ENCODE measurements at places on chromosomes 7 and 10.

GRCh38 chr7:77351539-77352004 is 64.6 kb downstream of the GSAP start:
- peak; percentile 28 for DNase-seq

GRCh38 chr7:16929146-16929762 is 47.5 kb upstream of the AGR3 start:
- DNase-seq = no peak

DNA sequence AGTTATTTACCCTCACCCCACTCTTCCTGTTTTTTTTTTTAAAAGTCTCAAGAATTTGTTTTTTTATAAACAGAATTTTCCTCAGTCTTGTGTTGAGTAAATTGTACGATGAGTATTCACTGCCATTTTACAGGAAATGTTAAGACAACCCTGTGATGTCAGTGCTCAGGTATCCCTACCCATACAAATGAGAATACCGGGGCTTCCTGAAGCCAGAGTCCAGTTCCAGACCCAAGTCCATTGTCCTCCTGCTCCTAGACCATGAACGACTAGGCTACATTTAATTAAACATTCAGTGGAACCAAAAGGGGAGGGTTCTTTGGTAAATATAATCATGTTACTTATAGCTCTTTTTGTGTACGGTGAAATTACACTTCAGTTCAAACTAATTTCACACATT is 79.2 kb downstream of the GNAI1 start:
- DNase-seq = no peak

DNA sequence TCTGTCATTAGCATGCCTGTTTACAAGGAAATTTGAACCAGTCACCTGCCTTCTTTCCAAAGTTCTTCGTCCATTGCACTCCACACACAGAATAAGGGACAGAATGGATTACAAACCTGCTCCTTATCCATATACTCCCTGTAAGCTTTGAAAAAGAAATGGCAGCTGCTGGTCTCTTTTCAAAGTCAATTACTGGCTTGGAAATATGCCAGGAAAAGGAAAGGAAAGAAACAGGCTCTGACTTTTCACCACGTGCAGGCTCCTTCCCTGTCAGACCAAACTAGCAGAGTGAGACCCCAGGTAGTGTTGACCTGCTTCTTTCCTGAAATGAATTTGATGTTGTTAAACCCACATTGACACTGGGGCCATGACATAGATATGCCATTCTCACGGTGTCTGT is 84.5 kb downstream of the LHFPL3 start:
- DNase-seq = peak; percentile 56

DNA sequence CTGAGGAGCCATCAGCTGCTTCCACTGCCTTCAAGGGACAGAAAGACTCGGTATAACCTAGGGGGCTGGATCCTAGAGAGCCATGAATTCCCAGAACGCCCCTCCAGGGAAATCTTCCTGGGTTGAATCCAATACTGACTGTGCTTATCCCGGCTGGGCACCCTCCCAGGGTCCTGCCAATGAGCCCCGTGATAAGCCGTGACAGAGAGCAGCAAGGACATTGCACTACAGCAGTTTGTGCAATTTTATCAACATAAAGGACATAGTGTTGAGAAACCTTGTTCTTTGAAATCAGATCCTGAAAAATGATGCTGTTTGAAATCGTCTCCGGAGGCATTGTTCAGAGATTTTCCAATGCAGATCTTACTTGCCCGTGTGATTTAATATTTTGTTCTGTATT is 18.8 kb downstream of the AKR1B1 start:
- no peak for DNase-seq

- no peak for DNase-seq
These were observed 74.6 kb upstream of the IKZF1 start for GRCh38 chr7:50229964-50230363.

DNA sequence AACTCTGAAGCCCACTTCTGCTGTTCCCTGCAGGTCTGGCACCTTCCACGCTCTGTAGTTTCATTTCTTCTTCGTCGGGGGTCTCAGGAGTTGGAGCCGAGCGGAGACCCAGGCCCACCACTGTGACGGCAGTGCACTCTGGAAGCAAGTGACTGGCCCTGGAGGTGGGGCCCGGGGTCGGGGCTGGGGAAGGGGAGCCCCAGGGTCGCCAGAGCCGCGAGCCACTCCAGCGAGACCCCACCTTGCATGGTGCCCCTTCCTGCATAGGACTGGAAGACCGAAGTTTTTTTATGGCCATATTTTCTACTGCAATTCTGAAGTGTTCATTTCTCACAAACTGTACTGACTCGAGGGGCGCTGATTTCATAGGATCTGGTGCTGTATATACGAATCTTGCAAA is 172.8 kb downstream of the CCDC3 start:
- no peak for DNase-seq

- no peak for DNase-seq
These were observed 134.7 kb downstream of the DGKB start for GRCh38 chr7:14767716-14768425.

- DNase-seq = no peak
These were observed 86.4 kb downstream of the CDH23 start for GRCh38 chr10:71483135-71483534.

GRCh38 chr7:28329661-28330363 is 82.5 kb upstream of the CREB5 start:
- DNase-seq = no peak

GRCh38 chr7:74217455-74218342 is 7.9 kb downstream of the LAT2 start:
- DNase-seq = no peak

DNA sequence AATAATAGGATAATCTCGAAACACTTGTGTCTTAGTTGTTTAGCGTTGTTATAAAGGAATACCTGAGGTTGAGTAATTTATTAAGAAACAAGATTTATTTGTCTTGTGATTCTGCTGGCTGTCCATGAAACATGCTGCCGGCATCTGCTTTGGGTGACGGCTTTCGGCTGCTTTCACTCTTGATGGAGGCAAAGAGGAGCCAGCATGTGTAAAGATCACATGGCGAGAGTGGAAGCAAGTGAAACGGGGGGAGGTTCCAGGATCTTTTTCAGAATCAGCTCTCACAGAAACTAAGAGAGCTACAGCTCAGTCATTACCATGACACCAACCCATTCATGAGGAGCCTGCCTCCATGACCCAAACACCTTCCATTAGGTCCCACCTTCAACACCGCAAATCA is 402.8 kb downstream of the CDC14C start:
- no peak for DNase-seq

GRCh38 chr10:53108317-53108934 is 335.8 kb upstream of the MBL2 start:
- no peak for DNase-seq

DNA sequence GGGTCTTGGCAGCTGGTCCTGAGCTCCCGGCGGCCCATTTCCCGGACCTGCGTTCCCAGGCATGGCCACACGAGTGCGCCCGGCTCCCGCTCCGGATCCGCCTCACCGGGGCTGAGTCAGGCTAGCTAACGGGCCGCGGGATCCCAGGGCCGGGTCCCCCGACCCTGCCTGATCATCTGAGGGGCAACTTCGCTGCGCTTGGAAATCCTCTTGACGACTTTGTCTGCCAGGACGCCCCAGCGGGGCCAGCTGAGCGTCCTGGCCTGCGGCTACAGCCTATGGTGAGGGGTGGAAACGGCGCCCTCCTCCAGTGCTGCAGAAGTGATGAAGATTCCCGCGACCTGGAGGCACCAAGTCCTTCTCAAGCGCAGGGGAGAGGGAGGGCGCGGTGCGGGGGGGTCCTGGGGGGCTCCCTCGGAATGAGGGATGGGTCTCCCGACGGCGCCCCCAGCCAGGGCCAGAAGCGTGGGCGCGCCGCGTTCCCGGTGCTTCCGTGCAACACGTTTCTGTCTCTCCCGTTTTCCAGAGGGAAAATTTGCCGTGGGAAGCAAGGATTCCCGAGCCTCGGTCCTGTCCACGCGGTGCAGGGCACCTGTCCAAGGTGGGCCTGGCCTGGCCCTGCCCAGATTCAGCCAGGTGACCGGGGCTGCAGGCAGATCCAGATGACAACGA is 212.4 kb downstream of the CCSER2 start:
- no peak for DNase-seq

- no peak for DNase-seq
These were observed 61.4 kb downstream of the AASS start for GRCh38 chr7:122082670-122083069.

GRCh38 chr7:95323410-95324129 is 762 bp downstream of the PON1 start:
- DNase-seq = no peak

DNA sequence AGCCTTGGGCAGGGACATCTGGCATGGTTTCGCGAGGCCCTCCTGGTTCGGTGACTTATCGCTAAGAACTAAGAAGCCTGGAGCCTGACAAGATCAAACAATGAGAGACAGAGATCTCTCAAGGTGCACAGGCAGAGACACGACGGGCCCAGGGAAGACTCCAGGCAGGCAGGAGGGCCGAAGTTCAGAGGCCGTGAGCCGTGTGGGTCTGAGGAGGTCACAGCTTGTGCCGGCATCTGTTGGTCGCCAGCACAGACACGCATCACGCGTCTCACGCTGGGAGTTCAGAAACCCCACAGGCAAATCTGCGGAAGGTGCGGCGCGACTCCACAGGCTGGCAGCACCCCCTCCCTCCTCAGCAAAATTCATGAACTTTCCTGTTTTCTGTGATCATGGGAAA is 314.0 kb downstream of the DNAJB6 start:
- no peak for DNase-seq

- no peak for DNase-seq
These were observed 27.3 kb upstream of the WDFY4 start for GRCh38 chr10:48657416-48657815.

GRCh38 chr7:38934051-38934450 is 25.1 kb upstream of the VPS41 start:
- no peak for DNase-seq

- DNase-seq = peak; percentile 62
These were observed 178.3 kb upstream of the KLF14 start for GRCh38 chr7:130912082-130912861.

Measured in SJCRH30 (cell line).